CD4-positive, alpha-beta T cell treated with Interleukin-10 for 1 hour (primary cell): ENCODE measurements at places on chromosomes 3 and 15.

DNA sequence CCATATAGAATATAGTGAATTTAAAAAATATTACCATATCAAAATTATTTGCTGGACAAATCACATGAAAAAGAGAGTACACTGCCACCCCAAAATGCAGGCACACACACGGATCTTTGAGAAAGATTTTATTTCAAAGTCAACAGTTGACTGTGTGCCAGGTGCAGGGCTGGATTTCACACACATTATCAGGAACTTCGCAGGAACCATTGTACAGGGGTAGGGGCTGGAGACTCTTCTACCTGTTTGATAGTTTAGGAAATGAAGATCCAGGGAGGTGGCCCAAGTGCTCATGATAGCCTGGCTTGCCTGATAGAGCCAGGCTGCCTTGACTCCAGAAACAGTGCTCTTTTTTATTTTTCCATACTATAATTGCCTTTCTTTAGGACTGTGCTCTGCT lies 54.2 kb downstream of the IL1RAP start:
- DNase-seq: no peak

DNA sequence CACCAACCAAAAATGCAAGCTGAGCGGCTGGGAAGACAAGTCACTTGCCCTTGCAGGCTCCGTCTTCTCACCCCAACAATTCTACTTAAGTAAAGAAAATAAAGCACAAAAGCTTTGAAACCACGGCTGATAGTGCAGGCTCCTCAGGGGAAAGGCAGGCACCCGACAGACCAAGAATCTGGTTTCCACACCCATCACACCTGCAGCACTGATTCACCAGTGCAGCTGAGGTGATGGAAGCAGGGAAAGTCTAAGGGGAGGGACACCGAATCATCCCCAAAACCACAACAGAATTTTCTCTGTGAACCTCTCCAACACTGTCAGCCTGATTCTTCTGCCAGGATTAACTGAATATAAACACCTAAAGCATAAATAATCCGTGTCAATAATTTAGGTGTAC lies 62.0 kb upstream of the NSMCE3 start:
- no peak for DNase-seq

- peak; percentile 44 for DNase-seq
These were observed at the start of gene MAP3K13 for GRCh38 chr3:185362850-185363661. Gene MAP3K13 (plus strand): TSS chr3:185363136. CDS start chr3:185428582, 65,446 bp downstream.

- no peak for DNase-seq
These were observed 301.9 kb downstream of the IL20RB start for GRCh38 chr3:137259701-137260100.

GRCh38 chr3:197019021-197019420 lies 10.6 kb downstream of the MELTF start:
- DNase-seq: no peak

DNA sequence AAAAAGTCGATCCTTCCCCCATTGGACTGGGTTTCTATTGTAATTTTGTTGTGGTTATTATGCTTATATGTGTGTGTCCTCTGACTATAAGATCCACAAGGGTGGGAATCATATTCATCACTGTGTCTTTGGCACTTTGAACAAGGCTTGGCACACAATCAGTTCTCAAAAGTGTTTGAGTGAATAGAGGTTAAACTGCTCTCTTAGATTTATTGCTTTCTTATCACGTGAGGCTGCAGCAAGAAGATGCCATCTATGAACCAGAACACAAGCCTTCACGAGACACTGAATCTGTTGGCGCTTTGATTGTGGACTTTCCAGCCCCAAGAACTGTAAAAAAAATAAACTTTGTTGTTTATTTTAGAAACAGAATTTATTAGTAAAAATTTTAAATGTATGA lies 295.0 kb upstream of the MDFIC2 start:
- DNase-seq: no peak

- no peak for DNase-seq
These were observed 11.2 kb downstream of the LRRK1 start for GRCh38 chr15:100930306-100930848.

DNA sequence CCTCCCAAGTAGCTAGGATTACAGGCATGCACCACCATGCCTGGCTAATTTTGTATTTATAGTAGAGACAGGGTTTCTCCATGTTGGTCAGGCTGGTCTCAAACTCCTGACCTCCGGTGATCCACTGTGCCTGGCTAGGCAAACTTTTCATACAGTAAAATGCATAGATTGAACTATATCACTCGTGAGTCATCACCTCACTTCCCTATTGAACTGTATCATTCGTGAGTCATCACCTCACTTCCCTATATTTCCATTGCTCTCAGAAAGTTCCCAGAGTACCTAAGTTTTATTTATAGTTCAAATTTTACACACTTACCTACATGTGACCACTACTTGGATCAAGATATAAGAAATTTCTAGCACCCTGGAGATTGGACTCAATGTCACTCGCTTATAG lies 73.6 kb upstream of the ACAD9 start:
- DNase-seq: no peak

GRCh38 chr3:184316792-184317191 lies 2.4 kb downstream of the EIF4G1 start:
- no peak for DNase-seq

GRCh38 chr15:32657941-32658340 lies 16.4 kb downstream of the SCG5 start:
- no peak for DNase-seq

DNA sequence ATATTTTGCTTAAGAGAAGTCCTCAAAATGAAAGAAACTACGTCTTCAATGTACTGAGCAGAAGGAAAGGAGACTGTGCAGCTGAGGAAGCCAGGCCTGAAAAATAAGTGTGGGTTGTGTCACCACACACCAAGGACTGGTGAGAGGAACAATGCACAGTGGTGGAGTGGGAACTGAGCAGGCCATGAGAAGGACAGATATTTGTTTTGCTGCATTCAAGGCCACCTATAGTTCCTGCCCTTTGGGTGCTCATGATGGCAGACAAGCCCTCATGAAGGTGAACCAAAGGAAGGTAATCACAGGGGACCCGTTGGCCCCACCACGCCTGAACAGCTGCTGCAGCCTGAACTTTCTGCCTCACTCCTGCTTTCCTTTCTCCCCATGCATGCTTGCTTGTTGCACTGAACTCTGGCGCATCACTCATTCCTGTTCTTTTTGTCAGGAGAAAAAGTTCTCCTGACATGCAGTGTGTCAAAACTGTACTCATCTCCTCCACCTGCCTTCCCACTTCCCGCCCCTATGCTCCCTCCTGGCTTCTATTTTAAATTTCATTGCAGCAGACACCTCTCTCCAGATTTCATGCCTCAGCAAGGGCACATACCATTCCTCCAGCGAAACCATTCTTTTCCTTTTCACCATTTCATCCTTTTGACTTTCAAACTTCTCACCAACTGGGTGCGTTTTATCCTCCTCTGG lies 2.2 kb upstream of the RNF7 start:
- no peak for DNase-seq

DNA sequence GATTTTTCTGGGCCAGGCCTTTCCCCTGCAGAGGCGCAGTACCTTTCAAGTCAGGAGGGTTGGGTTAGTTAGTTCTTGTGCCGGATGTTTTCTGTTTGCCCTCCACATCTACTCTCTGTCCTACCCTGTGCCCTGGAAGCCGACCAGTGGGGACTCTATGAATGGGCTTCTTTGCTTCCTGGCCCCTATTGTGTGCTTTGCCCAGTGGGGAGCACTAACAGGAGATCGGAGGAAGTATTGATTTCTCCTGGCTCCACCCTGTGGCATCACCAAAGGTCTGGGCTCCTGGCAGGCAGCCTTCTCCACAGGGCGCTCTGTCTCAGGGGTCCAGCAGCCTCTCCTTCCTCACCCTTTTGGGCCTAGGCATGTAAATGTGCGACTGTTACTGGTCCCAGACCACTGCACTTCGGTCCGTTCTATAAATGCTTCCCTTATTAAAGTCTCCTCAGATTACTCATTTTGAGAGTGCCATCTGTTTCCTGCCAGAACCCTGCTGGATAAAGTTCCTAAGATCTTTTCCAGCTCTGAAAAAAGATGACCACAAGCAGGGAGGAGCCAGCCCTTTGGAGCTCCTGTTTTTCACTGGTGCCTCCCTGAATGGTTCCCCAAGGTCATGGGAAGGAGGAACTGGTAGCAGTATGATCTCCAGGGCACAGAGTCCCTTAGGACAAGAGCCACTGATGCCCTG lies 44.5 kb downstream of the CTDSPL start:
- no peak for DNase-seq

DNA sequence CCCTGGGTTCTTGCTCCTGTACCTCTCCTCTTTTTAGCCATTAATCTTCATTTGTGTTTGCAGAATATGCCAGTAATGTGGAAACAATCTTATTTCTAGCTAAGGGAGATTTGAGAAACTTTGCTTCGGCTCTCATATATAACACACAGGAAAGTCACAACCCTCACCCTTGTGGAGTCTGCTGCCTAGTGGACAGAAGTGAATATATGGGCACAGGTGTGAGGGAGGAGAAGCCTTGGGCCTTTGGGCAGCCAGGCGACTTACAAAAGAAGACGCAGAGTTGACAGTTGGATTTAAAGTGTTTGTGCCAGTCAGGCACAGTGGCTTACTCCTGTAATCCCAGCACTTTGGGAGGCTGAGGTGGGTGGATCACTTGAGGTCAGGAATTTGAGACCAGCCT lies 181.8 kb upstream of the TBL1XR1 start:
- DNase-seq: no peak

GRCh38 chr15:69852482-69852881 lies 245.2 kb downstream of the TLE3 start:
- DNase-seq: no peak

GRCh38 chr3:47452453-47453215 lies 23.1 kb downstream of the SCAP start:
- DNase-seq: no peak

- DNase-seq: no peak
These were observed 33.2 kb downstream of the MKRN2 start for GRCh38 chr3:12590096-12590495.

- no peak for DNase-seq
These were observed 382.1 kb downstream of the GAP43 start for GRCh38 chr3:116005404-116005803.

- DNase-seq: no peak
These were observed 251.1 kb downstream of the TJP1 start for GRCh38 chr15:29570948-29571791.
